Thoracic aorta (tissue), 2 donors: ENCODE measurements at places on chromosomes 3 and 15.

GRCh38 chr3:101828691-101829436 lies 20.4 kb upstream of the NFKBIZ start:
- DNase-seq: peak; percentile 47

- peak; percentile 59 for DNase-seq
Observed at GRCh38 chr15:68431792-68432401, at the start of gene ITGA11. Gene ITGA11, minus strand, starts transcription at chr15:68432163. Its CDS starts 97 bp downstream, at chr15:68432066.

DNA sequence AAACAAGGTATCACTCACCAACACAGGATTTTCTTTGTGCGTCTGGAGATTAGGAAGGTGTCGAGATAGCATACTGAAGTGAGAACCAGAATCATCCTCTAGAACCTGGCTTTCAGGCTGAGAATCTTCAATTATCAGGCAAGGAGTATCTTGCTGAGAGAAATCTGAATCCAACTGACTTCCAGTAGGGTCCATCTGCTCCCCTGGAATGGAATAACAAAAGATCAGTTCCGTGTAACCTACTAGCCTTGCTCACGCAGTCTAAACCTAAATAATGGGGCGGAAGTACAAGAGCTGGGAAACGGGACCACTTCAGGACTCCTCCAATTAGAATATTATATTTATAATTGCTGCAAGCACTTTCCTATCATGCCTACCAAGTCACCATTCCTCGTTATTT lies 690 bp downstream of the TP53BP1 start:
- DNase-seq: no peak

DNA sequence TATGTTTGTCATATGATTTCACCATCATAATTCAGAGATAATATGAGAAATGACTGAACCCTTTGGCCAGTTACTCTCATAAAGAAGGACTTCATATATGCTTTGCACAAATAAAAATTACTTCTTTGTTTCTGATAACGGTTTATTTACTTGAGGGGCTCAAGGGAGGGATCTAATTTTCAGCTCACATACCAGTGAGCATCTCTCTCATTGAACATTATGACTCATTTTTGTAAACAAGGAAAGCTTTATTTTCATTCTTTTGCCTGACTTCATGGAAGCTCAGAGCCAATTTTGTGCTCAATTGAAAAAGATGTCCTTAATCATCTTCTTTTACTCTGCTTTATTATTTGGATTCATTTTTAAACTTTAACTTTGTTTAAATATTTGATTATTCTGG lies 5.8 kb downstream of the NLGN1 start:
- no peak for DNase-seq

GRCh38 chr15:42037656-42038055 lies 16.8 kb upstream of the PLA2G4E start:
- no peak for DNase-seq
